SJSA1 (cell line): ENCODE measurements at places on chromosomes 7 and 10.
A peak's percentile ranks its signal among the peaks of the same experiment; 100 is the strongest.

GRCh38 chr7:7884855-7885254 lies 83.7 kb upstream of the GLCCI1 start:
- no peak overlapping the region for H3K4me3 ChIP-seq
- DNase-seq: no peak
- no peaks in the 10 kb centered on the region for H3K27me3 ChIP-seq
- H3K4me1 ChIP-seq: no peaks in the 10 kb centered on the region

- DNase-seq: no peak
- H3K4me3 ChIP-seq: no peak overlapping the region
- no peak overlapping the region for H3K27ac ChIP-seq
- H3K27me3 ChIP-seq: no peaks in the 10 kb centered on the region; the same call in 1 of the 2 replicates
These were observed 189.7 kb downstream of the KIF20B start for GRCh38 chr10:89891006-89891535.

DNA sequence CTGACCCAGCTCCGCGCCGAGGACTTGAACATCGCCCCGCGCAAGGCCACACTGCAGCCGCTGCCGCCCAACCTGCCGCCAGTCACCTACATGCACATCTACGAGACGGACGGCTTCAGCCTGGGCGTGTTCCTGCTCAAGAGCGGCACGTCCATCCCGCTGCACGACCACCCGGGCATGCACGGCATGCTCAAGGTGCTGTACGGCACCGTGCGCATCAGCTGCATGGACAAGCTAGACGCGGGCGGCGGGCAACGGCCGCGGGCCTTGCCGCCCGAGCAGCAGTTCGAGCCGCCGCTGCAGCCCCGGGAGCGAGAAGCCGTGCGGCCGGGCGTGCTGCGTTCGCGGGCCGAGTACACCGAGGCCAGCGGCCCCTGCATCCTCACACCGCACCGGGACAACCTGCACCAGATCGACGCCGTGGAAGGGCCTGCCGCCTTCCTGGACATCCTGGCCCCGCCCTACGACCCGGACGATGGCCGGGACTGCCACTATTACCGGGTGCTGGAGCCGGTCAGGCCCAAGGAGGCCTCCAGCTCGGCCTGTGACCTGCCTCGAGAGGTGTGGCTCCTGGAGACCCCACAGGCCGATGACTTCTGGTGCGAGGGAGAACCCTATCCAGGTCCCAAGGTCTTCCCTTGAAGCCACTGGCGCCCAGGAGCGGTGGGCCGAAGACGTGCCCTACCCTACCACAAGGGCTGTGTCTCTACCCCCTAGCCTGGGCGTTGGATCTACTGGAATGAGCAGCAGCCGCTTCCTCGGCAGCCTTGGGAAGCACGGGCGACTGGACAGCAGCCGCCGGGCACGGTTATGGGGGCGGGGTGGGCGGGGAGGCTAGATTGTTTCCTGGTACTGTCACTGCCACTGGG lies 945 bp downstream of the ADO start:
- peak overlapping the region; percentile 88; the same call in 1 of the 2 replicates for H3K27ac ChIP-seq
- H3K36me3 ChIP-seq: peaks cover 33% of the 10 kb centered on the region
- H3K27me3 ChIP-seq: no peaks in the 10 kb centered on the region
- DNase-seq: peak; percentile 54
- H3K4me3 ChIP-seq: peak overlapping the region; percentile 90

- H3K36me3 ChIP-seq: no peaks in the 10 kb centered on the region
- H3K4me3 ChIP-seq: no peak overlapping the region
- no peaks in the 10 kb centered on the region for H3K4me1 ChIP-seq
These were observed 20.6 kb upstream of the SDK1 start for GRCh38 chr7:3280445-3280844.

DNA sequence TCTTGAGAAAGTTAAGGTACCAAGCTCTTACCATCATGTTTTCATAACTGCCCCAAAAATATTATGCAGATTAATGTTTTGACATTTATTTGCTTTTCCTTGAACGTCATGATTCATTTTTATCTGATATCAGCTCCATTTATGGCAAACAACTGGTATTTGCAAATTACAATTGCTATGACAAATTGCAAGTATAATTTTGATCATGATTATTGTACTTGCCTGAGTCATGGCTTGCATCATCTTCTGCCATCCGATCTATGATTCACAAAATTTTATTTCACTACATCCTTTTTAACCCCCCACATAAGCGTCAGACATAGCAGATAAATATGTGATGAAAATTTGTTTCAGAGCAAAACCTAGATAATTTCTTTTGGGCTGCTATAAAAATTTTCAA lies 155.0 kb downstream of the STK31 start:
- no peaks in the 10 kb centered on the region for H3K36me3 ChIP-seq
- no peak for DNase-seq
- H3K27me3 ChIP-seq: no peaks in the 10 kb centered on the region
